SK-MEL-5 (cell line): ENCODE measurements at places on chromosomes 6 and 20. TPM values are rescaled to one million over a fixed set of nuclear protein-coding genes. Genes with fewer than 3 reads are reported as not detected.

The APMAP gene
- total RNA-seq: 150 and 158 TPM in 2 replicates

DNA sequence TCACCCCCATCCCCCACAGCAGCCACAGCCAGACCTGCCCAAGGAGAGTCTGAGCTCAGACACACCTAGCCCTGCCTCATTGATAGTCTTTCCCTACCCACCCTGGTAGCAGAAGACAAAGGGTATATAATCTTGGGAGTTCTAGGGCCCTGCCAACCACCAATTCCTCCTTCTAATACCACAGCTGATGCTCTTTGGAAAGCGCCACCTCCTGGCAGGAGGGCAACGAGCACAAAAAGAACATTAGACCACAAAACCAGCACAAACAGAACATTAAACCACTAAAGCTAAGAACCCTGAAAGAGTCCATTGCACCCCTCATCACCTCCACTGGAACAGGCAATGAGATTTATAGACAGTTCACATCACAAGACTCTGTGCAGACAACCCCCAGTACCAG lies 195.8 kb upstream of the FUT9 start:
- DNase-seq: peak; percentile 53

DNA sequence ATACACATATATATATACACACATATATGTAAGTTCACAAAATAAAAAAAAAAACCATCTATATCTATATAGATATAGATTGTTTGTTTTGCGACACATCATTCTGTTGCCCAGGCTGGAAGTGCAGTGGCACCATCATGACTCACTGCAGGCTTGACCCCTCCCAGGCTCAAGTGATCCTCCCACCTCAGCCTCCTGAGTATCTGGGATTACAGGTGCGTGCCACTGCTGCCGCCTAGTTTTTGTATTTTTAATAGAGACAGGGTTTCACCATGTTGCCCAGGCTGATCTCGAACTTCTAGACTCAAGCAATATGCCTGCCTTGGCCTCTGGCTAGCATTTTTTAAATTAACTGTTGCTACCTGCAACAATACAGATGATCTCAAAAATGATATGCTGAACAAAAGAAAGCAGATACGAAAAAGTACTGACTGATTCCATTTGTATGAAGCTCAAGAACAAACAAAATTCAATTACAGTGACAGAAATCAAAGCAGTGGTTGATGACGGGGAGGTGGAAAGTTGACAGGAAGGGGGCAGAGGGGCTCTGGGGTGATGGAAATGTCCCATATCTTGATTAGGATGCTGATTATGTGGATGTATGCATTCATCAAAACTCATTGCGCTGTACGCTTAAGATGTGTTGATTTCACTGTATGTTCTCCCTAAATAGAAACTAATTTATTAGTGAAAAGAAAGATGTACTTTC lies 49.6 kb downstream of the ATXN1 start:
- peak; percentile 34 for DNase-seq

DNA sequence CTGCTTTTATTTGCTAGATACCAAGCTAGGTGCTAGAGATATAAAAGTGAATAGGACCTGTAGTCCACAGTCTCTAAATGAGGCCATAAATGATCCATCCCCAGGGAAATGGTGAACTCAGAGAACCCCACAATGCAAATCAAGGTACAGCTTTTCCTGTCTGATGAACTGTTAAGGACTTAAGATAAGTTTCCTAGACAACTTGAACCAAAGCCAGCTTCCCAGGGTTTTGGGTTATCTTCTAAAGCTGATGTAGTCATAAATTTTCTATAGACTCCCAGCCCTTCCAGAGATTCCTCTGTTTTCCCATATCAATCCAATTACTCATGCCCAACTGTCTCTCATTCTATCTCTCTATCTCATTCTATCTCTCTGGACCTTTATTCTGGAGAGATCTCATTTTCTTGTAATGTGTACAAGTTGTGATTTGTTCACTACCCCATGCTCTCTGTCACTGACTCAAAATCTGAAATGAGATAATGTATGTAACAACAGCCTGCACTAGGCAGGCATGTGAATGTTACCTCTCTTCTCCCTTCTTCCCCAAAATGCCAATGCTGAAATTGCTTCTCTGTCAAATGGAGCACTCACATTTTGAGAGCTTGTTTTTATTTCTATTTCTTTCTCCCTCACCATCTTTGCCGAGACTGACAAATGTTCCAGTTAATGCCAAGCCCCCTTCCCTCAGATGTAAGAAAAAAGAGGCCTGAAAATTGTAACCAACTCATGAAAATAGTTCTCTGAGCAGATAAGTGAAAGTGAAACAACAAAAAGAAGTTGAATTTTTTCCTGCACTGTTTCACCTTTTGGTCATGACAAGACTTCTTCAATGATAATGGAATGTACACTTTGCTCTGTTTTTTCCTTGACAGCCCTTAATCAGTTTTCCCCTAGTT lies 279.9 kb downstream of the SLC35F1 start:
- DNase-seq: no peak

DNA sequence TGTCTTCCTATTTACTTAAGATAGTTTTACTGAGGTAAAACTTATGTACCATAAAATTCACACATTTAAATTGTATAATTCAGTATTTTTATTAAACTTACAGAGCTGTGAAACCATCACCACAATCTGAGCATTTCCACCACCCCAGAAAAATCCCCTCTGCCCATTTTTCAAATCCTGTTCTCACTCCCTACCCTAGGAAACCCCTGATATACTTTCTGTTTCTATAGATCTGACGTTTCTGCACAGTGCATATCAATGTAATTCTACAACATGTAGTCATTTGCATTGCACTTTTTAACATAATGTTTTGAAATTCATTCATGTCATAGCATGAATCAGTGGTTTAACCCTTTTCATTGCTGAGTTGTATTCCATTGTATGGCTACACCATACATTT lies 96.7 kb upstream of the OPRM1 start:
- DNase-seq: no peak

- peak; percentile 82 for DNase-seq
Measured at GRCh38 chr20:58870293-58871014, 17.9 kb downstream of the GNAS start.

- DNase-seq: no peak
Measured at GRCh38 chr6:170081556-170081955, 209.3 kb downstream of the DLL1 start.

The BTN2A1 gene
- total RNA-seq: 15.1 and 16.7 TPM in 2 replicates

GRCh38 chr20:50691573-50692551 lies 520 bp upstream of the RIPOR3 start:
- no peak for DNase-seq

The TMEM217 gene
- 0.11 and 0.40 TPM in 2 replicates for total RNA-seq

GRCh38 chr6:43833223-43833995 lies 63.4 kb downstream of the VEGFA start:
- no peak for DNase-seq

- no peak for DNase-seq
Measured at GRCh38 chr6:26029857-26030653, 57.2 kb upstream of the HFE start.

GRCh38 chr6:41122918-41123317 lies 31.2 kb downstream of the TREML1 start:
- DNase-seq: no peak

- DNase-seq: no peak
Measured at GRCh38 chr20:36824142-36824940, 50.8 kb upstream of the DSN1 start.

GRCh38 chr6:152563177-152563576 lies 74.0 kb downstream of the SYNE1 start:
- no peak for DNase-seq

The FAM83B gene
- not detected in 2 replicates for total RNA-seq

GRCh38 chr6:40894962-40895799 lies 143.8 kb downstream of the UNC5CL start:
- DNase-seq: peak; percentile 65

- DNase-seq: peak; percentile 19
Measured at GRCh38 chr6:144999127-144999526, 714.0 kb downstream of the UTRN start.

DNA sequence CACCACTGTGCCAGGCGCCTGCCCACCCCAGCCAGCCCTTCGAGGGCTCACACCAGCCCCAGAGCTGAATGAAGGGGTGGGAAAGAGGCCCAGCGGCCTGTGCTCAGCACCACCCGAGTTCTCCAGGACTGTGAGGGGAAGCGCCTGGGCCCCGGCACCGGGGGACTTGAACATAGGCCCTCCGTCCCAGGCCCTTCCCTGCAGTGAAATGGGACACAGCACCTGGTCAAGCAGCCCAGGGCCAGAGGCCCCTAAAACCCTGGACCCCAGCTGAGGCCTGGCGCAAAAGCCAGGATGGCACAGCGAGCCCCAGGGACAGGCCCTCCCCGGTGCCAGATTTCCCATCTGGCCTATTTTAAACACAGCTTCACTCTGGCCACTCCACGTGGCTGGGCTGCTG lies 4.0 kb downstream of the KCNQ2 start:
- DNase-seq: no peak

GRCh38 chr6:45571159-45571558 lies 193.4 kb upstream of the SUPT3H start:
- DNase-seq: no peak

- no peak for DNase-seq
Measured at GRCh38 chr20:18041462-18041861, 16.3 kb downstream of the OVOL2 start.
